NCI-H187 (cell line): ENCODE measurements at places on chromosomes 4 and X.

GRCh38 chrX:20438871-20439526, 172.3 kb upstream of the RPS6KA3 start:
- DNase-seq = no peak

- DNase-seq = no peak
Observed at GRCh38 chr4:88522702-88523324, 763 bp downstream of the PYURF start.

DNA sequence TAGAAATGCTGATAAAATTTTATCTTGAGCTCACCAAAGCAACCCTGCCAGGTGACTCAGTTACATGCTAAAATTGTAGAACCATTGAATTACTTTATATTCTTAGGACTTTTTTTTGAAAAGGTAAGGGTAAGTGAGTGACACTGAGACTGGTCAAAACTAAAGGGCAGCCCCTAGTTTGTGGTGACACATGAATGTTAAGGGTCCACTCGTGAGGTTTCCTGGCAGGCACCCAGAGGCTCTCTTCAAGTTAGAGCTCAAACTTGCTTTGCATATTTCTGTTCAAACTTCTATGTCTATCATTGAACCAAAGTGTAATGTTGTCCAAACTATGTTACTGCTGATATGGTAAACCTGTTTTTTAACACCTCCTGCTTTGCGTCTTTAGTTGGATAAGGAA, 30.5 kb downstream of the TMPRSS11D start:
- DNase-seq = no peak

DNA sequence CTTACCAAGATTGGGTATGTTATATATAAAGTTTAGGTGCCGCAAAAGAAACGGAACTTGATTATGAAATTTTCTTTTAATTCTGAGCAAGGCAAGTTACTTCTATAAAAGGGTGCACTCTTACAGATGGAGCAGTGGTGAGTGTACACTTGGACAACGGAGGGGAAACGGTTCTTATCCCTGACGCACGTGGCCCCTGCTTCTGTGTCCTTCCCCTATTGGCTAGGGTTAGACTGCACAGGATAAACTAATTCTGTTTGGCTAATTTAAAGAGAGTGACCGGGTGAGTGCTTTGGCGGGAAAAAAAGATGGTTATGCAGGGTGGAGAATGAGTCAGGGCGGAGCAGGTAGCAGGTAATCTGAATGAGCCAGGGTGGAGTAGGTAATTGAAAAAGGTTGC, 149.5 kb downstream of the GC start:
- DNase-seq = no peak

DNA sequence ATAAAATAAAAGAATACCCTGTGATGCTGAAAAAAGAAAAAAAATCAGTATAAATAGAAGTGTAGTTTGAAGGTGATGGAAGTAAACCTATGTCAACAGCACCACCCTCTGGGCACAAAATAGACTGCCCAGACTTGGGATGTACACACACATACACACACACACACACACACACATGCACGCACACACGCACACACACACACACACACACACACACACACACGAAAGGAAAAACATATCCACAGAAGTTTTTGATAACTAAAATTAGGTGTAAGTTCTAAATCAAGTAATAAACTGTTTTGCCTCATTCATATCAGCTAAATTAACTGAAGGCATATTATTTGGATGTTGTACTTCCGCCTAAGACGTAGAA, 40.5 kb downstream of the ANXA5 start:
- no peak for DNase-seq

DNA sequence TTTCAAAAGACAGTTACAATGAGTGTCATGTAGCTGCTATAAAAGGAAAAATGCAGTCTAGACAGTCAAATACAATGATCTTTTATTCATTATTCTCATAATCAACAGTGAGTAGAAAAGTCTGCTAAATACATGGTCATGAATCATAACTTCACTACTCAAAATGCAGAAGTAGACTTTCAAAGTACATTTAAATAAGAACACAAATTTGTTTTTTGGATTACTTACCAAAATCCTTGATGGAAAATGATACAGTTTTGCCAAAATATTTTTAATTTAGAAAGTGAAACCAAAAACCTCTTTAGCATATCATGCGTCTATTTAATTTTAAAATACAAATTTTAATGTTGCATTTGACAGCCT, 4.9 kb downstream of the ACSL4 start:
- no peak for DNase-seq

GRCh38 chr4:117357437-117357836, 272.1 kb upstream of the TRAM1L1 start:
- no peak for DNase-seq
